Stimulated activated memory B cell treated with anti-CD40 and anti-IgM and Interleukin-4, amounts not matched to agents 10 μg/mL and 1 μg/mL and 100 μg/mL, for 72 hours (primary cell): ENCODE measurements at places on chromosomes 4 and X.

DNA sequence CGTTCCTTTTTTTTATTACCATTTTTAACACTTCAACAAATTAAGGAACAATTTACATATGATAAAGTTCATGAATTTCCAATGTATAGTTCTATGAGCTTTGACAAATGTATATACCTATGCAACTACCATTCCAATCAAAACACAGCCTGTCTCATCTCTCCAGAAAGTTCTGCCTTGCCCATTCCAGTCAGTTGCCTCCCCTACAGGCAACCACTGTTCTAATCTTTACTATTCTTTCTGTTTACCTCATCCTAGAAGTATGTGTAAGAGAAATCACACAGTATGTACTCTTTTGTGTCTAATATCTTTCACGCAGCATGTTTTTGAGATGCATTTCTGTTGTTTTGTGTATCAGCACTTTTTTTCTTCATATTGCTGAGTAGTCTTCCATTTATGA lies 224.9 kb downstream of the KIT start:
- ATAC-seq, result no peak

DNA sequence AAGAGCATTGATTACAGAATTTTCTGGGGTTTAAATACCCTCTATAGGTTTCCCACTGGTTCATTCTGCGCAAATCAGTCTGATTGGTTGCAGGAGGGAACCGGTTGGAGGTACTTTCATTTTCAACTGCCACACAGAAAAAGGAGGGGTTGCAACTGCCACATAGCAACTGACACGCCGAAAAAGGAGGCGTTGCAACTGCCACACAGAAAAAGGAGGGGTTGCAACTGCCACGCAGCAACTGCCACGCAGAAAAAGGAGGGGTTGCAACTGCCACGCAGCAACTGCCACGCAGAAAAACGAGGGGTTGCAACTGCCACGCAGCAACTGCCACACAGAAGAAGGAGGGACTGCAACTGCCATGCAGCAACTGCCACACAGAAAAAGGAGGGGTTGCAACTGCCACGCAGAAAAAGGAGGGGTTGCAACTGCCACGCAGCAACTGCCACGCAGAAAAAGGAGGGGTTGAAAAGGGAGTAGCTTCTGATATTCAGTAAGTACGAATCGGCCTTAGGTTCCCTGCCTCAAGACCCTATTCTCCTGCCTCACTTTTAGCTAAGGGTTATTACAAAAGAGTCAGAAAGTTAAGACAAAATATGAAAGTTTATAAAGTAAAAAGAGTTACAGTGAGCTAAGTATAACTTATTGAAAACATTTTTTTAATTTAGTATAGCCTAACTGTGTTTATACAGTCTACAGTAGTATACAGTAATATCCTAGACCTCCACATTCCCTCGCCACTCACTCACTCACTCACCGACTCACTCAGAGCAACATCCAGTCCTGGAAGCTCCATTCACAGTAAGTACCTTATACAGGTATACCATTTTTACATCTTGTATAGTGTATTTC lies 431.8 kb downstream of the KCTD8 start:
- ATAC-seq, result no peak

DNA sequence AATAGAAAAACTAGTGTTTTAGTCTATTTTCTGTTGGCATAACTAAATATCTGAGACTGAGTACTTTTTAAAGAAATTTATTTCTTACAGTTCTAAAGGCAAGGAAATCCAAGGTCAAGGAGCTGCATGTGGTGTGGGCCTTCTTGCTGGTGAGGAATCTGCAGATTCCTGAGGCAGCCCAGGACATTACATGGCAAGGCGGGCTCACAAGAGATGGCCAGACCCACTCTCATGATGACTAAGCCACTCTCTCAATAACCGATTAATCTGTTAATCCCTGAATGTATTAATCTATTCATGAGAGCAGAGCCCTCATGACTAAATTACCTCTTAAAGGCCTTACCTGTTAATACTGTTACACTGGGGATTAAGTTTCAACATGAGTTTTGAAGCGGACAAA lies 340.8 kb downstream of the GRXCR1 start:
- no peak for ATAC-seq

- ATAC-seq, result no peak
These were observed 161.7 kb downstream of the SHROOM3 start for GRCh38 chr4:76596713-76597112.

- no peak for ATAC-seq
These were observed 159.6 kb upstream of the WDR1 start for GRCh38 chr4:10276152-10276551.

- ATAC-seq, result peak; percentile 70
These were observed 586 bp downstream of the HERC5 start for GRCh38 chr4:88457307-88458103.

DNA sequence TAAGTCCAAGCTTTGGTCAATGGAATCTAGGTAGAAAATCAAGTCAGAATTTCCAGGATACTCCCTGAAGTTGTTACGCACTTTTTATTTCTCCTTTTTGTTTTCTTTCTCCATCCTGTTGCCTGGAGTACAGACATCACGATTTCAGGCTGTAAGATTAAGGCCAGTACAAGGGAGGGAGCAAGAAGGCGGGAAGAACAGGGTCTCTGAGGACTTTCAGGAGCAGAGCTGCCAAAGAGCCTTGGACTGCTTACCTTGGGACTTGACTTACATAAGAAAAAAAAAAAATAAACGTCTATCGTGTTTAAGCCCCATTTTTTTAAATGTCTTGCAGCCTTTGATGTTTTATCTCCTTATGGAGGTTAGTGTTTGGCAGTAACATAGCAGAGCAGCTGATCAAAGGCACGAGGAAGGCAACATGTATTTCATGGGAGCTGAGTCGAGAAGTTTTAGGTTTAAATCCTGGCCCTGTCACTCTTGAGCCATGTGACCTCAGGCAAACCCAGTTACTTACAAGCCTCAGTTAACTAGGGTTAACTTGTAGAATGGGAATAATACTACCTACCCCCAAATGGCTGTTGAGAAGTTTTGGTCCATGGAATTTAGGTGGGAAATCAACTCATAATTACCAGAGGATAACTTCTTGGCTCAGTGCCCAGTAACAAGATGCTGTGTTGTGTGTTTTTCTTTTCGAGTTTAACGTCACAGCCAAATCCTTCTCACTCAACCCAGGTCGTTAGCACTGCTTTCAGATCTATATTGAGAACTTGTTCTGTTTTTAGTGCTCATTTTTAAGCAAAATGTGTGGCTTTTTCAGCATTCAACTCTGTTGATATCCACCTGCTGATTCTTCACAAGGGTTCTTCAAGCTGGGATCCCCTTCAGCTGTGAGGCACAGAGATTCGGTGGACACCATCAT lies 106.8 kb downstream of the CLNK start:
- no peak for ATAC-seq

DNA sequence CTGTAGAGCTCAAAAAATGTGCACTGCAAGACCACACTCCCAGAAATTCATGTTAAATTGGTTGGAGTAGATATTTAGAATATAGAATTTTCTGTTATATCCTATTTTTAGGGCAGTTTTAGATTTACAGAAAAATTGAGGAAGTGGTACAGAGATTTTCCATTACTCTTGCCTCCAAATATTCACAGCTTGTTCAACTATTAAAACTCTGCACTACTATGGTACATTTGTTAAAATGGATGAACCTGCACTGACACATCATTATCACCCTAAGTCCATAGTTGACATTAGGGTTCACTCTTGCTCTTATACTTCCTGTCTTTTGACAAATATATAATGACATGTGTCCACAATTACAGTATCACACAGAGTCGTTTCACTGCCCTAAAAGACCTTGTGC lies 1724.5 kb downstream of the C4orf33 start:
- ATAC-seq, result no peak

DNA sequence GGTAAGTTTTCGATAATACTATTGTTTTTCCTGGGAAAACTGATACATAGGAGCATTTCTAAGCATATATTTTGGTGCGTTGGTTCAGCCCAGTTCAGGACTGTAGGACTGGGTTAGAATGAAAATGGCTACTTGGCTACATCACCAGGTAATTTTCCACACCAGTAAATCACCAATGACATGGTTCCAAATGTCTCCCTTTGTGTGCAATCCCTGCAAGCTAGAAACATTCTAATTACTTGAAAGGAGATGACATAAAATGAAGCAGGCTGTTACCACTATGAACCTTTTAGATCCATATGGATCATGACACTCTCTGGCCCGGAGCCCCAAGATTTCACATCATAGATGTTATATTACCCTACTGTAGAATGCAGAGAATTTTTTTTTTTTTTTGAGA lies 577.4 kb upstream of the FTHL17 start:
- no peak for ATAC-seq

GRCh38 chrX:101957174-101957573 lies 25.3 kb upstream of the ZMAT1 start:
- no peak for ATAC-seq

DNA sequence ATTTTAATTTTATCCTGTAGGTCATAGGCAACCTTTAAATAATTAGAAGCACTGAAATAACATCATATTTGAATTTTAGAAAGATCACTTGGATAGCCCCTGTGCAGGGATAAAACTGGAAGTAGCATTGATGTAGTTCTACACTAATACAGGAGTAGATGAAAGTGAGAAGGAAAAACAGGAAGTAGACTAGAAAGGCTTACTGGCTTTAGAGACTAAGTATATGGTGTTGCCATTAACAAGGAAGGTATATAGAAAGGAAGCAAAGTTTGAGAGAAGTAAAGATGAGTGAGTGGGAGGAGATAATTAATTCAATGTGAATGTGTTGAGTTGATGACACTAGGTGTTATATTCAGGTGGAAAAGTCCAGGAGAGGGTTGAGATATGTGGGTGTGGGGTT lies 73.1 kb upstream of the EPGN start:
- no peak for ATAC-seq

DNA sequence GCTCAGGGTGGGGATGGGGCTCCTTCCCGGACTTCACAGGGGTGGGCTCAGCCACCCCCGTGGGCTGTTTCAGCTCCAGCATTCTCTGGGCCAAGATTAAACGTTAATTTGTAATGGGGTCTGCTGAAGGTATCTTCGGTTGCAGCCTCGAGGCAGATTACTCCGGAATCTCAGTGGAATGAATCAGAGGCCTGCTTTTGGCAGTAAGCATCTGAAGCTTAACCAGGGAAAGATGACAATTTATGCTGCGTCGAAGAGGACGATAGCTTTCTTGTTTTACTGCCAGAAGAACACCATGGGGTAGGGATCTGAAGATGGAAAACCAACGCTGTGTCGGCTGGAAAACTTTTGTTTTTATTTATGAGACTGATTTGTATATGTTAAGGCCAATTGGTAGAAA lies 129.2 kb upstream of the MSX1 start:
- no peak for ATAC-seq
